Glutamatergic neuron (in vitro differentiated cells): ENCODE measurements at places on chromosomes 2 and 18. TPM values are rescaled to one million over a fixed set of nuclear protein-coding genes. Genes with fewer than 3 reads are reported as not detected.
A peak's percentile ranks its signal among the peaks of the same experiment; 100 is the strongest.

Gene SCN9A
- total RNA-seq = 11.2 TPM

Gene LCT
- not detected for total RNA-seq

DNA sequence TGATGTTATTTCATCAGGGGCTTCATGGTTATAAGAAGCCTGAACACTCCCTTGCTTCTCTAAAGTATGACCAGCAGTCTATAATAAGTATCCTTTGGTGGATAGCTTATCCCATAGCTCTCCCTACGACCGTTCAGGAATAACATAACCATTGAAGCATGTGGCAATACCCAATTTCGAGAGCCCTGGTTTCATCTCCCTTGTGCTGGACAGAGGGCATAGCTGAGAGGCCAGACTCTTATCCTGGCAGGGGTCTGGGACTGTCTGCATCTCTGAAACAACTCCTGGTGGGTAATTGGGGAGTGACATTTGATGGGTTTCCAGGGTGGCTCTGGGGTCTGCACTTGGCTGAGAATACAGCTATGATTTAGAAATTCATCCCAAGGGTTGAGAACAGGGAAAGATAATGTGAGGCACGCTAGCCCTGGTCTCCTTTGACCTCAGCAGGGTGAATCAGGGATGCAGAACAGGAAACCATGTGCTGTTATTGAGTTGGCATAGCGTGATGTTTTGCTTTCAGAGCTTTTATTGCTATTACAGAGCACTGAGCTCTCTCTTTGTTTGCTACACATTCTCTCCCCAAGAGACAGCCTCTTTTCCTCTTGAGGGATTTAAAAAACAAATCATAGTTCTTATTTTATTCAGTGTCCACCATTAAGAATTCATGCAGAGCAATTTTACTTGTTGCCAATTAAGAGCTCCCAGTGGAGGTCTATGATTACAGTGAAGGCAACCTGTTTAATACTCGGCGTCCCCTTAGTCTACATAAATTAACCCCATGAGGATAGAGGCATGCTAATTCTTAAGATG lies 274.5 kb downstream of the NCKAP5 start:
- peaks cover 4% of the 10 kb centered on the region for H3K4me1 ChIP-seq
- no peak overlapping the region for H3K27ac ChIP-seq
- DNase-seq = no peak

GRCh38 chr2:75309596-75310463 lies 110.5 kb upstream of the TACR1 start:
- no peaks in the 10 kb centered on the region for H3K27me3 ChIP-seq
- H3K27ac ChIP-seq = no peak overlapping the region
- H3K4me3 ChIP-seq = no peak overlapping the region
- H3K4me1 ChIP-seq = no peaks in the 10 kb centered on the region
- DNase-seq = no peak

DNA sequence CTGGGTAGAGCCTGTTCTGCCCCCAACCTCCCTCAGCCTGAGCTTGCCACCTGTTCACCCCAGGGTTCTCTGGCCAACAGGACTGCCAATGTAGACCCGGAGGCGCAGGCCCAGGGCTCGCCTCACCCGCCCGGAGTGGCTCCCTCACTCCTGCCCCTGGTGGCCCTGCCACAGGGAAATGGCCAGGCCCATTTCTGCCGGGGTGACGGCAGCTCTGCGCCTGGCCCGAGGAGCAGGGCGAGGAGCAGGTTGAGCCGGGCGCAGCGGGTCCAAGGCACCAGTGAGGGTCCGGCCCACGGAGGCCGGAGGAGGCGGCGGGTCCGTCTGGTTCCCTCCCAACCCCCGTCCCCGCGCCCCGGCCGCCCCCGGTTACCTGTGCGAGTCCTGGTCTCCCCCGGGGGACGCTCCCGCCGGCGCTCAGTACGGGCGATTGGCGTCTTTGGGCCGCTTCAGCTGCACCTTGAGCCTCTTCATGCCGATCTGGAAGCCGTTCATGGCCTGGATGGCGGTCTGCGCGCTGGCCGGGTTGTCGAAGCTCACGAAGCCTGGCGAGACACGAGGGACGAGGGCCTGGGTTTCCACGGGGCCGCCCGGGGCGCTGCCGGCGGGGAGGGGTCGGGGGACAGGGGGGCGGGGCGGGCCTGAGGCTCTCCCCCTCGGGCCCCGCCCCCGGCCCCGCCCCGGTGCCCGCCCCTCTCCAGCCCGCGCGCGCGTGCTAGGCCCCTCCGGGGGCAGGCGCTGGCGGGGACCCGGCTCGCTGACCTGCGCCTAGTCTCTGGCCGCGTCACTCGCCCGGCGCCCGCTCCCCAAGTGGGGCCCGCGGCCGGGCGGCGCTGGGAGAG lies 312.0 kb downstream of the CELF4 start:
- DNase-seq = peak; percentile 72
- no peak overlapping the region for H3K27ac ChIP-seq
- H3K4me3 ChIP-seq = peak overlapping the region; percentile 49

- H3K27ac ChIP-seq = no peak overlapping the region
- DNase-seq = no peak
- no peaks in the 10 kb centered on the region for H3K4me1 ChIP-seq
- no peaks in the 10 kb centered on the region for H3K27me3 ChIP-seq
- H3K4me3 ChIP-seq = no peak overlapping the region
- no peaks in the 10 kb centered on the region for H3K36me3 ChIP-seq
Measured at GRCh38 chr2:169862816-169863215, 35.6 kb downstream of the UBR3 start.

DNA sequence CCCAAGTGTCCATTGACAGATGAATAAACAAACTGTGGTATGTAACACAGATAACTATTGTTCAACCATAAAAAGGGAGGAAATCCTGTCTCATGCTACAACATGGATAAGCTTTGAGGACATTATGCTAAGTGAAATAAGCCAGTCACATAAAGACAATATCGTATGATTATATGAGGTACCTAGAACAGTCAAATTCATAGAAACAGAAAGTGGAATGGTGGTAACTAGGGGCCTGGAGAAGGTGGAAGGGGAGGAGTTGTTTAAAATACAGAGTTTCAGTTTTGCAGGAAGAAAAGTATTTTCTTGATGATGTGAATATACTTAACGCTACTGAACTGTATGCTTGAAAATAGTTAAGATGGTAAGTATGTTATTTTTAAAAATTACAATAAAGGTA lies 304.6 kb upstream of the CXCR4 start:
- DNase-seq = no peak
- peaks cover 6% of the 10 kb centered on the region for H3K4me1 ChIP-seq
- no peak overlapping the region for H3K4me3 ChIP-seq
- H3K36me3 ChIP-seq = no peaks in the 10 kb centered on the region
- no peak overlapping the region for H3K27ac ChIP-seq
